Memory B cell (primary cell): ENCODE measurements at places on chromosomes 1 and 21.

DNA sequence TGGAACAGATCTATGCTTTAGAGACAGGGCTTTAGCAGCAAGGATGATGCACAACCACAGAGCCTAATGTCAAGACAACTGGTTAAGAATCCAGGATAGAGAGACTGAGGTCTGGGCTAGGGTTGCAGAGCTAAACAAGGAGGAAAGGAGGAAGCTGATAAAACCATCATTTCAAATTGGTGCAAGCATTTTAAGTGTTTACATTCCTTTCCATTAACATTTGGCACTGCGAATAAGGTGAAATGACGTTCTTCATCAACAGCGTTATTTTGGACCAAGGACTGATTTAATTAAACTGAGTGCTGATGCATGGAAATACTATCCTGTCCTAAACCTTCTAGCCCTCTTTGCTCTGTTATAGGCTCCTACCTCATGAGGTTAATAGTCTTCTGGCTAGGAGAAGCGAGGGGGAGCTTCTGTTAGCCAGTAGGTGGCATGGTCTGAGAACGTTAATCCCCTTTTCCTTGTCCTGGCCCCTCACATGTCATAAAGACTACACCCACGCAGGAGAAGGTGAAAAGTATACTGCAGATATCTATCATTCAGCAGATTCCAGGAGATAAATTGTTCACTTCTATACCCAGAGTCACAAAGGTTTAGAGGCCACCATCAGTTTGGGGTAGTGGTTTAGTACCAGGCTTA lies 7.6 kb upstream of the C1orf21 start:
- H3K36me3 ChIP-seq, result no peaks in the 10 kb centered on the region
- DNase-seq, result no peak
- H3K4me1 ChIP-seq, result no peaks in the 10 kb centered on the region
- H3K4me3 ChIP-seq, result no peak overlapping the region

- no peaks in the 10 kb centered on the region for H3K36me3 ChIP-seq
- H3K27me3 ChIP-seq, result peaks cover 20% of the 10 kb centered on the region
- no peak for DNase-seq
- H3K27ac ChIP-seq, result no peak overlapping the region
- no peak overlapping the region for H3K4me3 ChIP-seq
- no peaks in the 10 kb centered on the region for H3K4me1 ChIP-seq
Measured at GRCh38 chr1:77476475-77476874, 194.7 kb downstream of the AK5 start.

DNA sequence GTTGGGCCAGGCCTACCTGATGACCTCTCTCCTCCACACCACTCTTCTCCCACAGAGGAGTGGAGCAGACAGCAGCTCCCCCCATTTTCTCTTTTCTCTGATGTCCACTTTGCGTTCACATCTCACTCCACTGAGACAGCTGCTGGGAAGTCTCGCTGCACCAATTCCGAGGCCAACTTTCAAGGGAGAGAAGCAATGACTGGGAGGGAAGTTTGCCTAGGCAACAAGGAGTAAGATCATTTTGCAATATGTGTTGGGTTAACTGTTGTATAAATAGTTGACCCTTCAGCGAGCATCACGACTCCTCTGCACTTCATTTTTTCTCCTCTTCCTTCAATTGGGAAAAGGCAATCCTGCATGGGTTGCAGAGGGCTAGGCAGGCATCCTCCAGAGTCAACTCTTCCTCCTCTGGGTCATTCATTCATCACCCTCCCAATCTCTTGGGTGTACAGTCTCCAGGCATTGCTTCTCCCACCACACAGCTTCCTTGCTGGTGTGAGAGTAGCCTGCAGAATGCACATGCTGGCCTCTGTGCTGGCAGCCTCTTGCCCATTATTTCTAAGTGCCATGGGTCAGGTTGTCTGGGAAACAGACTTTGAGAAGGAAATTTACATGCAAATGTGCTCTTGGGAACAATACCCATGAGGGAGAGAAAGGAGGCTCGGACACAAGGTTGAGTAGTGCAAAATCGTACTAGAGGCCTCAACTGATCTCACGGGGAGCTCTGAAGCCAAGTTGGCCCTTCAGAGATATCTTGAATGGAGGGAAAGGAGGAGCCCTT lies 75.8 kb upstream of the BCAR3 start:
- no peaks in the 10 kb centered on the region for H3K27me3 ChIP-seq
- no peak overlapping the region for H3K4me3 ChIP-seq
- no peak for DNase-seq
- H3K27ac ChIP-seq, result no peak overlapping the region

- DNase-seq, result no peak
- no peaks in the 10 kb centered on the region for H3K36me3 ChIP-seq
- H3K4me3 ChIP-seq, result no peak overlapping the region
- H3K27ac ChIP-seq, result no peak overlapping the region
- peaks cover 3% of the 10 kb centered on the region for H3K27me3 ChIP-seq
- no peaks in the 10 kb centered on the region for H3K4me1 ChIP-seq
Measured at GRCh38 chr1:236979149-236979900, 24.9 kb downstream of the MT1HL1 start.

- peaks cover 22% of the 10 kb centered on the region for H3K4me1 ChIP-seq
- no peak for DNase-seq
- no peak overlapping the region for H3K27ac ChIP-seq
- peaks cover 2% of the 10 kb centered on the region for H3K27me3 ChIP-seq
Measured at GRCh38 chr1:1167841-1168450, 5.7 kb upstream of the TTLL10 start.

DNA sequence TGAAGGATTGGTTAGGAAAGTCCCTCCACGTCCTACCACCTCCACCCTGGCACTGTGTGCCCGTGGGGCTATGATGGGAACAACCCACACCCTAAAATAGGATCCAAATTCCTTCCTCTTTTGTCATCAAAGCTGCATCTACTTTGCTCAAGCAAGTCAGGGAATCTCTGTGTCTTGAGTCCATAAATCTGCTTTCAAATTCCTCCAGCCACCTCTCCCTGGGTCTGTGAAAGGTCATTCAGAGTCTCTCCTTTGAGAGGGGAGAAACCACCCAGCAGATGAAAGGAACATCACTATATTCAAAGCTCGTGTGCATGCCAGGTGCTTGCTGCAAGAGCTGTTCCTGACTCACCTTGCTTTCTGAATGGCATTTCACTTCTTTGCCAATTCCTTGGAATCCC lies 243.6 kb downstream of the TM2D1 start:
- no peak overlapping the region for H3K4me3 ChIP-seq
- H3K27ac ChIP-seq, result no peak overlapping the region
- no peak for DNase-seq
- H3K36me3 ChIP-seq, result no peaks in the 10 kb centered on the region

- H3K27me3 ChIP-seq, result peaks cover 19% of the 10 kb centered on the region
- no peak overlapping the region for H3K4me3 ChIP-seq
- no peak for DNase-seq
- H3K36me3 ChIP-seq, result peaks cover 7% of the 10 kb centered on the region
Measured at GRCh38 chr1:244139655-244140054, 88.6 kb downstream of the ZBTB18 start.

GRCh38 chr1:154994269-154994587 lies 842 bp downstream of the LENEP start:
- no peak for DNase-seq
- H3K27me3 ChIP-seq, result no peaks in the 10 kb centered on the region
- H3K4me3 ChIP-seq, result no peak overlapping the region
- H3K4me1 ChIP-seq, result peaks cover 21% of the 10 kb centered on the region

GRCh38 chr1:101005183-101005582 lies 20.4 kb downstream of the DPH5 start:
- no peaks in the 10 kb centered on the region for H3K27me3 ChIP-seq
- H3K4me3 ChIP-seq, result no peak overlapping the region
- H3K4me1 ChIP-seq, result peaks cover 25% of the 10 kb centered on the region
- H3K36me3 ChIP-seq, result peaks cover 30% of the 10 kb centered on the region

DNA sequence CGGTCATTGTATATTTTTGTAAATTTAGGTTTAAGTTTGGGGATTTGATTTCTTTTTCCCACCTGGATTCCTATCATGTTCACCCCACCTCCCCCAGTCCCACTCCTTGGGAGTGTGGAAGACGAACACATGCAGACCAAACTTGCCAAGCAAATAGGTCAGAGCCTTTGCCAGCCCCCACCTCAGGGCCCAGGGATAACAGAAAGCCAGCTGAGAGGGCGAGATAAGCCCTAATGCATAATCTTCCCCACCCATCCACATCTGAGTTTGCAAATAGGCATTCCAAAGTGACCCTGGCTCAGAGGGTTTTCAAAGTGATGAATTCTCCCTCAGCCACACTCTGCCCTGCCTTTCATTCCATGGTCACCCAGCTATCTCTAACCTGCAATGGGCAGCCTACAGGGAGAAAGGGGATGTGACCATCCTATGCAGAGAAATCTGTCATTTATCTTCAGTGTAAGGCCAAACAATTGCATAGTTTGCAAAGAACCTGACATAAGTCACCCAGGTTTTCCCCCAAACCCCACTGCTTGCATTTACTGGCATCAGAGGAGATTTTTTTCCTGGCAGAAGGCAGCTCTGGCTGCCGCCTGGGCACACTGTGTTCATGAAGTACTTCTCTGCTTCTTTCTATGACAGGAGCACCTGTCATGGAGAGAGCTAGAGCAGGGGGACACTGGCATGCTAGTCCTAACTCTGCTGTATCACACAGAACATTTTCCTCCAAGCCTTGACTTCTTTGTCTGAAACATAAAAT lies 69.0 kb upstream of the NFIA start:
- H3K36me3 ChIP-seq, result no peaks in the 10 kb centered on the region
- peaks cover 12% of the 10 kb centered on the region for H3K27me3 ChIP-seq
- H3K4me3 ChIP-seq, result no peak overlapping the region

- no peak overlapping the region for H3K4me3 ChIP-seq
- H3K4me1 ChIP-seq, result peaks cover 23% of the 10 kb centered on the region
- DNase-seq, result no peak
- no peaks in the 10 kb centered on the region for H3K36me3 ChIP-seq
- peaks cover 11% of the 10 kb centered on the region for H3K27me3 ChIP-seq
Measured at GRCh38 chr1:156144742-156145141, 8.6 kb upstream of the SEMA4A start.

DNA sequence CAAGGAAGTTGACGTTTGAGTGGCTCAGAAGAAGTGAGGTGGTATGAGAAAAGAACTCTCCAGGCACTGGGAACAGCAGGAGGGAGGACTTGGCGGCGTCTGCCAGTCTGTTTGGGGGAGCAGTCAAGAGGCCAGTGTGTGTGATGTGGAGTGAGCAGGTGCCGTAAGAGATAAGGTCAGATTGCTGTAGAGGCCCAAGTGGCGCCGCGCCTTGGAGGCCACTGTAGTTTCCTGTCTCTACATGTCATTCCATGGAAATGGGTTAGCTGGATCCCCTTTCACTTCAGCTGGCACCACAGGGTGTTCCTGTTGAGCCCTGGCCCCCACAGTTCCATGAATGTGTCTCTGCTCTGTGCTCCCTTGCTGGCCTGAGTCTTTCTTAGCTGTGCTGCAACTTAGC lies 35.5 kb upstream of the PTPRF start:
- H3K36me3 ChIP-seq, result peaks cover under 1% of the 10 kb centered on the region
- no peak for DNase-seq
- no peak overlapping the region for H3K27ac ChIP-seq
- H3K27me3 ChIP-seq, result peaks cover 11% of the 10 kb centered on the region

- no peaks in the 10 kb centered on the region for H3K27me3 ChIP-seq
- H3K36me3 ChIP-seq, result no peaks in the 10 kb centered on the region
- H3K27ac ChIP-seq, result no peak overlapping the region
- DNase-seq, result no peak
- no peak overlapping the region for H3K4me3 ChIP-seq
- H3K4me1 ChIP-seq, result no peaks in the 10 kb centered on the region
Measured at GRCh38 chr21:40067751-40068150, 200.5 kb downstream of the PCP4 start.

- H3K36me3 ChIP-seq, result no peaks in the 10 kb centered on the region
- H3K27ac ChIP-seq, result no peak overlapping the region
- no peak for DNase-seq
- no peaks in the 10 kb centered on the region for H3K4me1 ChIP-seq
- H3K27me3 ChIP-seq, result peaks cover 2% of the 10 kb centered on the region
Measured at GRCh38 chr1:41955461-41956159, 36.9 kb upstream of the HIVEP3 start.

- H3K4me1 ChIP-seq, result no peaks in the 10 kb centered on the region
- peaks cover 20% of the 10 kb centered on the region for H3K27me3 ChIP-seq
- no peak for DNase-seq
- H3K4me3 ChIP-seq, result no peak overlapping the region
- no peak overlapping the region for H3K27ac ChIP-seq
Measured at GRCh38 chr1:94124538-94124937, 3.6 kb upstream of the ABCA4 start.

- H3K27me3 ChIP-seq, result peaks cover 6% of the 10 kb centered on the region
- H3K36me3 ChIP-seq, result peaks cover 2% of the 10 kb centered on the region
- no peak for DNase-seq
- no peaks in the 10 kb centered on the region for H3K4me1 ChIP-seq
Measured at GRCh38 chr1:201750934-201751333, 78.0 kb upstream of the IPO9 start.

DNA sequence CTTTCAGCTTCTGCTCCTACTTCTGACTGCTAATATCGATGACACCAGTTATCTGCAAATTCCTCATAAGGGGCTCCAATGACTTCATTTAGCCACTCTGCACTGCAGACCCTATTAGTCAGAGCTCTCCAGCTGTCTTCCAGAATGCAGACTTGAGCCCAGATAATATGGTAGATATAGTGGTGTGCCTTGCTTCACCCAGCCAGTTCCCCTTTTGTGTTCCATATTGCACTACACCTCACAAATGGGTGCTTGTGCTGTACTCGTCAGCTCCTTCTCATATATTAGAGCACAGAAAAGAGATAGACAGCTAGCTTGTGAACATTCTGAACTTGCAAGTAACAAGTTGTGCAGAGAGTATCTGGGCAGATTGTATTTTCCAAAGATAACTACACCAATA lies 23.7 kb upstream of the COG2 start:
- no peak for DNase-seq
- H3K27ac ChIP-seq, result no peak overlapping the region
- no peaks in the 10 kb centered on the region for H3K4me1 ChIP-seq
- peaks cover 9% of the 10 kb centered on the region for H3K27me3 ChIP-seq
- H3K4me3 ChIP-seq, result no peak overlapping the region
- H3K36me3 ChIP-seq, result no peaks in the 10 kb centered on the region

GRCh38 chr21:37665230-37666024 lies 250.8 kb downstream of the KCNJ6 start:
- no peaks in the 10 kb centered on the region for H3K4me1 ChIP-seq
- H3K27me3 ChIP-seq, result peaks cover 3% of the 10 kb centered on the region
- H3K36me3 ChIP-seq, result no peaks in the 10 kb centered on the region

DNA sequence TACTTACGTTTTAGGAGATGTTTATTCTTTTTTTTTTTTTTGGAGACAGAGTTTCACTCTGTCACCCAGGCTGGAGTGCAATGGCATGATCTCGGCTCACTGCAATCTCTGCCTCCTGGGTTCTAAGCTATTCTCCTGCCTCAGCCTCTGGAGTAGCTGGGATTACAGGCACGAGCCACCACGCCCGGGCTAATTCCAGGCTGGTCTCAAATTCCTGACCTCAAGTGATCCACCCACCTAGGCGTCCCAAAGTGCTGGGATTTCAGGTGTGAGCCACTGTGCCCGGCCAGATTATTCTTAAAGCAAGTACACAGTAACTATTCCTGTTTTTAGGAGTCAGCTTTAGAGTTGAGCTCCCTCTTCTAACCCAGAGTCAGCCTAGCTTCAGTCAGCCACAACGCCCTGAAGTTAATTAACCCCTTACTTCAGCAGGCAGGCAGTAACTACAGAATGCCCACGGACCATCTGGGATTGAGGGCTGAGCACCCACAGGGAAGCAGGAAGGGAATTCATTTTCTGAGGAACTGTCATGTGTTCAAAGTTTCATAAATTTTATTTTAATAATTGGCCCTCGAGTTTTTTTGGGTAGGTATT lies 5.3 kb upstream of the ID3 start:
- peaks cover 51% of the 10 kb centered on the region for H3K4me1 ChIP-seq
- H3K27ac ChIP-seq, result peak overlapping the region; percentile 82
- peaks cover 2% of the 10 kb centered on the region for H3K36me3 ChIP-seq
- no peak for DNase-seq
- no peaks in the 10 kb centered on the region for H3K27me3 ChIP-seq
